Head of caudate nucleus (tissue), 42 donors: ENCODE measurements at places on chromosomes 2 and 18.

DNA sequence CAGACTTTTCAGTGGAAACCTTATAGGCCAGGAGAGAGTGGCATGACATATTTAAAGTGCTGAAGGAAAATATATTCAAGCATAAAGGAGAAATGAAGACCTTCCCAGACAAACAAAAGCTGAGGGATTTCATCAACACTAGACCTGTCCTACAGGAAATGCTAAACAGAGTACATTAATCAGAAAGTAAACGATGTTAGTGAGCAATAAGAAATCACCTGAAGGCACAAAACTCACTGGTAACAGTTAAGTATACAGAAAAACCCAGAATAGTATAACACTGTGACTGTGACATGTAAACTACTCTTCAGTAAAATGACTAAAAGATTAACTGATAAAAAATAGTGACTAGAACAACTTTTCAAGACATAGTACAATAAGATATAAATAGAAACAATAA lies 87.4 kb downstream of the ATP8B1 start:
- no peak for DNase-seq

DNA sequence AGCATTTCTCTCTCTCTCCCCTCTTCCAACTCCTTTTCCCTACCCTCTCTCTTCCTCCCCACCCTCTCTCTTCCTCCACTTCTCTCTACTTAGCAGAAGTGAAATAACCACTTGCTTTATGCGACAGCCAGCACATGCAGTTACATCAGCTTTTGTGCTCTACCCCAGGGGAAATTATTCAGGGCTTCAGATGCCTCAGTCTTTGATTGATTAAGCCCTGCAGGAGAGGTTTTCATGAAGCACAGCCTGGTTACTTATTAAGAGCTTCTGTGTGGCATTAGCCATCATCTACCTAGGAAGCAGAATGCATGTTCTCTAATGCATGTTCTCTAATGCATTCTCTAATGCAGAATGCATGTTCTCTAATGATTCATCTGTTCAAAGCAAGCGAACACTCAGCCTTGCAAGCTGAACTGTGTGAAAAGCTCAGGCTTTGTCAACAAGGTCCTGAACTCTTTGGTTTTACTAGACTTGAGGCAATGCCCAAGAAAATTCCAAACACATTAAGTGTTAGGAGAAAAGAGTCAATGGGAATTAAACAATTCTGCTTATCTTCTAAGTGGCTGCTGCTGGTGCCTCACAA lies 56.1 kb downstream of the LHCGR start:
- no peak for DNase-seq

DNA sequence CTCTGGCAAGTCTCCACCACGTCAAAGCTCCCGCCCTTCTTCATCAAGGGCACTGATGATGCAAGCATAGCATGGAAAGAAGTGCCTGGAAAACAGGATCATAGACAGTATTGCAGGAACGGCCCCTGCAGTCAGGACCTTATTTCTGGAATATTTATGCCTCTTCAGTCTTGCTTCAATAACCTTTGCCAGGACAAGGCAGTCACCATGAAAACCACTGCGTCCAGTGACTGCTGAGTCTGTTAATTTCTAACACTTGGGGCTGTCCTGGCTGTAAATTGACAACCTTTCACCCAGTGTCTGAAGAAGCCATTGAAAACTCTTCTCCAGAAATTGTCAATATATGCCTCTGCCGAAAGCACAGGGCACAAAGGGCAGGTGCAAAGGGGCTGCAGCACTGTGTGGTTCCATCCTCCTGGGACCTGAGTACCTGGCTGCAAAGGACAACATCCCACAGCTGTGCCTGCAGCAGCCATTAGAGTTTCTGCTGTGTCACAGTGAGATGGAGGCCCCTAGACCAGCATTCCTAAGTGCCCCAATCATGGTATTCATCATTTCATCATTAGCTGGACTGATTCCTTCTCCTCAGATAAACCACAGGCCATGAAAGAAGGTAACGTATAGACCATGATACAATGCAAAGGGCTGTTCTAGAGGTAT lies 819.6 kb downstream of the RNF144A start:
- no peak for DNase-seq

GRCh38 chr2:196601430-196602306 lies 37.8 kb upstream of the CCDC150 start:
- DNase-seq = no peak

DNA sequence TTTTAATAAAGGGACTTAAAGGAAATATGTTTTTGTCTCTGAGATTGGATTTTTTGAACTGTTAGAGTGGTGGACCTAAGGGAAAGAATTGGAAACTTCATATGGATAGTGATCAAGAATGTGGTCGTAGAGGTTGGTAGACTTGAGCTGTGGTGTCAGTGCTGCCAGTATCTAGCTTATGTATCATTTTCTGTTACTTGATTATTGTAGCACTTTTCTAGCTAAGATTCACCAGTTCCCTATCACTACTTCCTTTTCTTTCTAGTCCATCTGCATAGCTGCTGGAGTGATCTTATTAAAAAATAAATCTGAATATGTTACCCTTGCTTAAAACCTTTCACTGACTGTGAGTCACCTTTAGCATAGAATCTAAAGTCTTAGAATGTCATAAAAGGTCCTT lies 6.0 kb downstream of the ACVR2A start:
- DNase-seq = no peak

GRCh38 chr2:13858626-13859025 lies 773.9 kb upstream of the LRATD1 start:
- no peak for DNase-seq

DNA sequence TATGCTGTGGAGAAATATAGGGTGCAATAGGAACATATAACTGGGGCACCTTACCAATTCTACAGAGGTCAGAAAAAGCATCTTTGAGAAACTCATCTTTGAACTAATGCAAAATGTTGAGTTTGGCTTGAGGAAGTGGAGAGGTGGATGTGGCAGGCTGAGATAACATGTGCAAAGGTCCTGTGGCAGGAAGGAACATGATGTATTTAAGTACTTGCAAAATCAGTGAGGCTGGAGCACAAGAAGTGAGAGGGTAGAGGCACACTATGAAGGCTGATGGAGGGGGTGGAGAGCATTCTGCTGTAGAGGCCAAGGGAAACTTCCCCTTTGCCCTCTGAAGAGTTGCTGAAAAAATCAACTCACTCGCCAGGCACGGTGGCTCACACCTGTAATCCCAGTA lies 14.7 kb upstream of the RAB1A start:
- DNase-seq = no peak

DNA sequence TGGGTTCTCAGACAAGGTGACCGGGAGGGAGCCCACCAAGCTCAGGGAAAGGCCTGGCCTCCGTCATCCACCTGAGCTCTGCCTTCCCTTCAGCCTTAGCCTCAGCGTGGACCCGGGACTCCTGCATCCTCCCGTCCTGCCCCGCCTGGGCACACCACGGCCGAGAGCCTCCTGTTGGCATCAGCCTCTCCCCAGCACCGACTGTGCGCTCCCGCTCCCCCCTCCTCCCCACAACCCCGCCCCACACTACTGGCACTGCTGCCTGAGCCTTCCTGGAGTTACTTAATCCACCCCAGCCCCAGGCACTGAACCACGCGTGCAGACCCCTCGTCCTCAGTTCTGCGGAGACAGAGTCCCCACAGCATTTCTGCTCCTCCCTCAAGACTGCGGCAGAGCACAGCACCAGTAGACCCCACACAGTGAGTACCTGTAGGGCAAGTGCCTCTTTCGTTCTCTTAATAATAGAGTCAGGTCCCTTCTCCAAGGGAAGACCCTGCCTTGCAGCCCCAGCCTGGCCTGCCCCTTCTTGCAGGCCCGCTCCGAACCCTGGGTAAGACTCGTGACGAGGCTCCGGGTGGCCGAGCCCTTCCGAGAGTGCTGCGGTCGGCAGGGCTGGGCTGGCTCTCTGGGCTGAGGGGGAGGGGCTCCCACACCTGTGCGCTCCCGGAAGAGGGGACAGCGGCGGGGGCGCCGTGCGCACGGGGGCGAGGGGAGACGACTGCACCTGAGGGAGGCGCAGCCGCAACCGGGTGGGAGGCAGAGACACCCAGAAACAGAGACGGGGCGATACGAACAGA lies at the start of gene AMER3:
Gene AMER3 (plus strand): TSS at position 285 of the 797 bp plus-strand sequence. CDS start 6,533 bp downstream, outside the sequence.
- no peak for DNase-seq

DNA sequence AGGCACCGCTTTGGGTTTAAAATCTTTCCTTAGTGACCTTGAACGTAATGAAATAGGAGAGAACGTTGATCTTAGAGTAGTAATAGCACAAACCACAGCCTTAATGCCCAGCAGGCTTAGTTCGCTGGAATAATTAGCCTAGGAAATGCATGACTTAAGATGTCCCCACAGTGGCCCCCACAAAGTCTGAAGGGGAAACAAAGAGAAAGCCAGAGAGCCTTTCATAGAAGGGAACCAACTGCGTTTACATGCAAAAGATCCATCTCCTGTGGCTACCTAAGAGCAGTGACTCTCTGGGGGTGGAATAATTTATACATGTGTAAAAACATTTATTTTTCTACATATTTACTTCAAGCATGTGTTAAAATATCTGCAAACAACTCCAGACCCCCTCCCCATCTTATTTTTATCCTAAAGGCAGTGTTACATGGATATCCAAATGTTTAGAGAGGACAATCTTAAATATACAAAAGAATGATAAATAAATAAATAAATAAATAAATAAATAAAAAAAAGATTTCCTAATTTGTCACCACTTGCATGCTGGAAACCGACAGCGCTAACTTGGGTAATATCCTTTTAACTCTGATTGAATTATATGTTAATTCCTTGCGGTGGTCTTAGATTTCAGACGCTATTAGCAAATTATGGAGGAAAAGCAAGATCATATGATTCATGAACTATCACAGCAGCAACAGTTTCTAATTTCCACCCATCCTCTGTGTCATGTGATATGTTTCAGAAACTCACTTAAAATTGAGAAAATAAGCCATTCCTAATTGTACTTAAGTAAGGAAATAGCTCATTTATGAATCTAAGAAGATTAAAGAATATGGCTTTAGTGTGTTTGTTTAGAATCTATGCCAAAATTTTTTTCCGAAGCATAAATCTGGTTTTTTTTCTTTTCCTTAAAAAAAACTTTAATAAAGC lies 23.4 kb upstream of the CYP1B1 start:
- DNase-seq = no peak

- DNase-seq = no peak
These were observed 787.2 kb downstream of the TDRD15 start for GRCh38 chr2:21910832-21911507.

DNA sequence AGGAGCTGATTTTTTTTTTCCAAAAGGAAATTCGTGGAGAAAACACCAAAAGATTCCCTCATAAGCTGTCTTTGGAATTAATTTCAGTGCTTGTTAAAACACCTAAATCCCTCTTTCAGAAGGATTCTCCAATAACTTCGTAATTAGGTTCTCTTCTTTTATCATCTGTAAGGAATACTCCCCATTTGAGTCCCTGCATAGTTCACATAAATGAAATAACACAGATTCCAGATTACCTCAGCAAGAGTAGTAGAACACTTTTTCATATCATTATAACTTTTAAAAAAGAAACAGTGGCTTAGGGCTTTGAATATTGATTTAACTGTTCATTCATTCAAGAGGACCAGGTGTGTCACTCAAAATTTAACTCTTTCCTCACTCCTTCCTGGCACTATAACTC lies 55.5 kb downstream of the ARHGAP28 start:
- no peak for DNase-seq

- DNase-seq = no peak
These were observed 42.8 kb downstream of the ARL6IP6 start for GRCh38 chr2:152761214-152761613.

DNA sequence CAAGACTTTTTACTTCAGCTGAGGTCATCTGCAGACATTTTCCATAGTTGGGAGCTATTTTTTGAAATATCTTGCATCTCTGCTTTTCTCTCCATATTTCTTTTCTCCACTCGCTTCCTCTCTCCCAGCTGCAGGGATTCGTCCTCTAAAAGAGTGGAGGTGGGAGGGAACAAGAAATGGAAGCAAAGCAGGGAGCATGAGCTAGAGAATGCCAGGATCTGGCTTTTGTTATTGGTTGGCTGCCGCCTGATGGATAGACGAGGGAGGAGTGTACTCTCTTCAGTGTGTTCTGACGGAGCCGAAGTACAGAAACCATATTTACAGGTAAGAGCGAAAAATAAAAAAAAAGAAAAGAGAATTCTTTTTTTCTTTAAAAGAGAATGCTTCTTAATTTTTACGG lies at the start of gene CSRNP3:
Gene CSRNP3 (plus strand): TSS at position 282 of the 400 bp plus-strand sequence. CDS start 125,368 bp downstream, outside the sequence.
- DNase-seq = peak; percentile 82
